ENCODE measurements at places on chromosomes 7 and 10. TPM values are rescaled to one million over a fixed set of nuclear protein-coding genes. Genes with fewer than 3 reads are reported as not detected.

The AKR1C2 gene
- total RNA-seq = 32.3 TPM

The MYOF gene
- 117 TPM for total RNA-seq

The ATOH7 gene
- total RNA-seq = not detected

The SLC39A12 gene
- not detected for total RNA-seq

The AHR gene
- 245 TPM for total RNA-seq

The NOBOX gene
- total RNA-seq = not detected

The PLA2G12B gene
- not detected for total RNA-seq

The TCTN3 gene
- 38.5 TPM for total RNA-seq

The ADAMTS14 gene
- total RNA-seq = 1.3 TPM

The NOS3 gene
- total RNA-seq = 5.4 TPM

The SEMA3A gene
- 1.1 TPM for total RNA-seq

The PILRA gene
- total RNA-seq = 1.1 TPM

The PDE6C gene
- not detected for total RNA-seq

The SUN3 gene
- total RNA-seq = not detected

The LDB3 gene
- total RNA-seq = 0.18 TPM
